Activated CD4-positive, alpha-beta T cell treated with anti-CD3 and anti-CD28 coated beads for 4 hours (primary cell): ENCODE measurements at places on chromosomes 5 and 9.

- DNase-seq, result no peak
These were observed 569.9 kb downstream of the GABRG2 start for GRCh38 chr5:162637481-162637880.

DNA sequence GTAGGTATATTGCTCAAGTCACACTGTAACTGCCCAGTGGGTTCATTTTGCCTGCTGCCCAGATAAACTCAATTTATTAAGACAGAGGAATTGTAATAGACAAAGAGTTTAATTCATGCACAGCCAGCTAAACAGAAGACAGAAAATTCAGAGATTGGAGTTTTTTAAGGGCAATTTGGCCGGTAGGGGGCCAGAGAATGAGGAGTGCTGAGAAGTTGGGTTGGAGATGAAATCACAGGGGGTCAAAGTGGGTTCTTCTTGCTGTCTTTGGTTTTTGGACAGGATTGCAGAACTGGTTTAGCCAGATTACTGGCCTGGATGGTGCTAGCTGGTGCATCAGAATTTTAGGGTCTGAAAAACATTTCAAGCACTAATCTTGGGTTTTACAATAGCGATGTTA is 20.7 kb upstream of the IL33 start:
- no peak for DNase-seq

- DNase-seq, result no peak
These were observed 980 bp downstream of the COL5A1 start for GRCh38 chr9:134642385-134643181.

- DNase-seq, result no peak
These were observed 215.7 kb downstream of the ICE1 start for GRCh38 chr5:5638211-5638610.

DNA sequence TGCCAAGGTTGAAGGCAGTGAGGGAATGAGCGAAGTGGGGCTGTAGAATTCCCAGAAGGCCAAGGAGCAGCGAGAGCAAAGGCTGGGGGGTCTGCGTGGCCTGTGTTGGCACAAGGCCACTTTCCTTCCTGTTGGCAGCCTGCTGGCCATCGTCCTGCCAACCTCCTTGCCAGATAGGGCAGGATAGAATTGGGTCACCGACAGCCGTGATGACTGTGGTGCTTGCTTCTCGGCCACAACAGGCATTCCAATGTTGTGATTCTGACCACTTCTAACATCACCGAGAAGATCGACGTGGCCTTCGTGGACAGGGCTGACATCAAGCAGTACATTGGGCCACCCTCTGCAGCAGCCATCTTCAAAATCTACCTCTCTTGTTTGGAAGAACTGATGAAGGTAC is 18.9 kb downstream of the TRIP13 start:
- no peak for DNase-seq
